ENCODE measurements at places on chromosomes 1 and 21.
A peak's percentile ranks its signal among the peaks of the same experiment; 100 is the strongest.

DNA sequence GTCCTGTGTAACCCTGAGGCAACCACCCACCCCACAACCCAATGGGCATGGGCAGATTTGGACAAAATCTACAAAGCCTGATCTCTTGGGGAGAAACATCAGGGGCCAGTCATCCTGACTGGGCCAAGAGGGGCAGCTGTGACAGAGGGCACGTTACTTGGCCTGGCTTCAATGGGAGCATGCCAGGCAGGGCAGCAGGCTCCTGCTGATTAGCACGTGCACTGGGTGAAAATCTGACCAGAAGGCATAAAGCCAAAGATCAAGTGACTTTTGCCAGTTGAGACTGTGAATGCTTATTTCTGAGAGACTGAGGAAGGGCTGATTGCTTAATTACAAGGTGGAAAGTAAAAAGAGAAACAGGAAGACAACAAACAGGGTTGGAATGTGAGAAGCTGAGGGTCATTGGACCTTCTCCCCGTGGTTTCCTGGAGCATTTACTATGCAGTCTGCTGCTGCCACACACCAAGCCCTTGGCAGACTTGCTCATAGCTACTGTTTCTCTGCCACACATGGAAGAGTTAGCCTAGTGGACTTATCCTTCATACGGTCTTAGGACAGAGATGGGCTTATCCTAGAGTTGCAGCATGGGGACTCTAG is 39.8 kb upstream of the TNR start:
- no peak for DNase-seq

GRCh38 chr1:34900775-34901502 is 28.5 kb downstream of the DLGAP3 start:
- no peak for DNase-seq

- DNase-seq, result no peak
Observed at GRCh38 chr1:225980005-225980836, 18.9 kb downstream of the SDE2 start.

DNA sequence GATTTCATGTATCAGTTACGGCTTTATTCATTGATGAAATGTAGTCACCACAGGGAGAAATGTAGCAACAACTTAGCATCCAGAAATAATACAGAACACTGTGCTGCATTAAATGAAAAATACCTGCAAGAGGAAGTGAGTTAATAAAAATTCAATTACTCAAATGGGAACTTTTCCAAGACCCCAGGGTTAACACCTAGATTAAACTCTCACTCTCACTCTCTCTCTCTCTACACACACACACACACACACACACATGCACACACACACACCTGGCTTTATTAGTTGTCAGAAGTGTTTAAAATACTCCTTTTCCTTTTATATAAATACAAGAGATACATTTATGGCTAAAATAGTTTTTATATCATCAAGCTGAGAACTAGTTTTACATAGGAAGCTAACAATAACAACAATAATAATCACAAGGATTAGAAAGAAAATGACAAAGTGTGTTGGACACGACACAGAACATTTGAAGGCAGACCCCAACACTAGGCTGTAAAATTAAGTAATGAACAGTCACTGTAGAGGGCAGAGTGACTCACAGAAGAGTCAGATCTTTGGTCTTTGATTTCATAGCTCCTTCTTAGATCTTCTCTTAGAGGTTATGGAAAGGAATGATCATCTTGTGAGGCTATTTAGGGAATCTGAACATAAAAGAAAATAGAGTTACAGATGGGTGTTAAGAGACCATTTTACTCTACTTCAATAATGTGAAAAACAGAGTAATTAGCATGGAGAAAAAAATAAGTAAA is 1266.0 kb upstream of the ADGRL2 start:
- no peak for DNase-seq

DNA sequence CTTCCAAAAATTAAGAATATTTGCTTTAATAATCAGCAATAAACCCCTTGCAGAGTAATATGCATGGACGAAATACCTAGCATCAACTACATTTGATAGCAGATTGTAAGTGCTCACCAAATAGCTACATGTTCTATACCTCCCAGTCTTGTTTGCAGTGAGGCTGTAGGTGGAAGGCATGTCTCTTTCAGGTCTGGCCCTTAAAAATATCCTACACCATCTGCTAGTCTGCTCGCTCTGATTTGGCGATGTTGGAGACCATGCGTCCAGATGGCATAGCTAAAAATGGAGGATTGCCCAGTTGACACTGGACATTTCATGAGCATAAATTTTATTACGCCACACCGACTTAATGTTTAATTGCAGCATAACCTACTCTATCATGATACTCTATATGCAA is 47.1 kb downstream of the SSX2IP start:
- DNase-seq, result no peak

- DNase-seq, result no peak
Observed at GRCh38 chr1:42041031-42041430, 112.2 kb upstream of the GUCA2B start.

DNA sequence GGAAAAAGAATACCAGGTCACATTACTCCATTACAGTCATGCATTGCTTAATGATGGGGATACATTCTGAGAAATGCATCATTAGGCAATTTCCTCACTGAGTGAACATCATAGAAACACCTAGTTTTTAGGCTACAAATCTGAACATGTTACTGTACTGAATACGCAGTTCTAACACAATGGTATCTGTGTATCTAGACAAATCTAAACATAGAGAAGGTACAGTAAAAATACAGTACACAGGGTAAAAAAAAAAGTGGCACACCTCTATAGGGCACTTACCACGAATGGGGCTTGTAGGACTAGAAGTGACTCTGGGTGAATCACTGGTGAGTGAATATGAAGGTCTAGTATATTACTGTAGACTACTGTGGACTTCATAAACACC is 115.7 kb downstream of the AKT3 start:
- DNase-seq, result no peak

- DNase-seq, result peak; percentile 76
Observed at GRCh38 chr1:37537378-37537777, 16.7 kb downstream of the SNIP1 start.

DNA sequence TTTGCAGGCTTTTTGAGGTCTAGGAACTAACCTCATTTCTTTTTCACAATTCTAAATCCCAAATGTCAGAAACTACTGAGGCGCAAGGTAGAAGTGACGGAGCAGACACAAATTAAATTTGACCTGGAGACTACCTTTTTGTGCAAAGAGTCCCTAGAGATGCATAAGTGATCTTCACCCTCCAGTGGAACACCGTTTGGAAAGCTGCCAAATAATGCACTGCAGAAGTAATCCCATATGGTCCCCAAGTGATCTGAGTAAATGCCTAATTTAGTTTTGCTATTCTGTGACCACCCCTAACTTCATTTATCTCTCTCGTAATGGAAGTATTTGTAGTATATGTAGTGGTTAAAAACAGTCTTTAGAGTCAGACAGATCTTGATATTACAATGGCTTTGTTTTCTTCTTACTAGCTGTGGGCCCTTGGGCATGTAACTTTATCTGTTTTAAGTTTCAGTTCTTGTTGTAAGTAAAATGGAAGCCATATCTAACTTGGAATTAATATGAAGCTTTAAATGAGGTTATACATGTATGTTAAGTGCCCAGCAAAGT is 70.4 kb upstream of the IPO9 start:
- DNase-seq, result no peak

DNA sequence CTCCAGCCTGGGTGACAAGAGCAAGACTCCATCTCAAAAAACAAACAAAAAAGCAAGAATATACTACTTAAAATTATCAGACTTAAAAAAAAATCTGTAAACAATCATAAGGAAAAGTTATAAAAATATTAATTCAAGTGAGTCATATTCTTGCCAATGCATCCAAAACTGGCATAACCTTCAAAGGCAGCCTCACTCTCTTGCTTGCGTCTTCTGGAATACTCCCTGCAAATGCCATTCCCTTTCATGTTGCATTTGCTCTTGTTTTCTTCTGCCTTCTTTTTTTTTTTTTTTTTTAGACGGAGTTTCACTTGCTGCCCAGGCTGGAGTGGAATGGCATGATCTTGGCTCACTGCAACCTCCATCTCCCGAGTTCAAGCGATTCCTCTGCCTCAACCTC is 32.2 kb upstream of the ZBTB8A start:
- DNase-seq, result no peak

GRCh38 chr1:212668477-212668876 is 31.2 kb downstream of the BATF3 start:
- DNase-seq, result no peak

- no peak for DNase-seq
Observed at GRCh38 chr1:33988161-33988560, 124.3 kb downstream of the HMGB4 start.

- DNase-seq, result peak; percentile 85
Observed at GRCh38 chr1:94237291-94238226, at the start of gene ARHGAP29. TSS of gene ARHGAP29 (minus strand) at chr1:94237584. CDS start at chr1:94231611, 5,973 bp downstream.

GRCh38 chr1:27360159-27361043 is 6.4 kb downstream of the MAP3K6 start:
- no peak for DNase-seq

DNA sequence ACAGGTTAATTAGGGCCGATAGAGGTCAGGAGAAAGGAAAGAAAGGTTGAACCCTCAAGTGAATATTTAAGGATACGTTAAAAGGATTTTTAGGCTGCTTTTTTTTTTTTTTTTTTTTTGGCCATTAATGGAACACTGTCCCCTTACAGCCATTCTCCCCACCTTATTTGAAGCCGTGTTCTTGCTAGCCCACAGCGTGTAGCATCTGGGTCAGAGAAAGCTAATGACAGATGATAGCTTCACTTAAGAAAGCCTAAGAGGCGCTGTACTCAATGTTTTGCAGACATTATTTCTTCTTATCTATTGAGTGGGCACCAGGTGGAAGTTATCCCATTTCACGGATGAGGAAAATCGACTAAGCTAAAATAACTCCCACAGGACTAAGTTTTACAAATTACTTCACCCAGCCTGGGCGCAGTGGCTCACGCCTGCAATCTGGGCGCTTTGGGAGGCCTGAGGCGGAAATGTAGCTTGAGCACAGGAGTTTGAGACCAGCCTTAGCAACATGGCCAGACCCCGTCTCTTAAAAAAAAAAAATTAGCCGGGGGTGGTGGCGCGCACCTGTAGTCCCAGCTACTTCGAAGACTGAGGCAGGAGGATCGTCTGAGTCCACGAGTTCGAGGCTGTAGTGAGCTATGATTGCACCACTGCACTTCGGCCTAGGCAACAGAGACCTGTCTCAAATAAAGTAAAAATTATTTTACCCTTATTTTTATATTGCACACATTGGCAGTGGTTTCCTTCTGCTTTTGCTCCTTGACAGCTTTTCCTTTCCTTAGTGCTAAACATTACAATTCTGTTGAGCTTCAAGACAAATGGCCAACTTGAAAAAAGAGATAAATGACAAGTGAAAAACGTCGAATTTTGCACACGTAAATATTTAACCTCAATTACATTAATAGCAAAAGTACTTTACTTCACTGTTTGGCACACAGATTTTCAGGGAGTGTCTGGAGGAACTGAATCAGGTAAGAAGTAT is 1.1 kb upstream of the PHTF1 start:
- no peak for DNase-seq

DNA sequence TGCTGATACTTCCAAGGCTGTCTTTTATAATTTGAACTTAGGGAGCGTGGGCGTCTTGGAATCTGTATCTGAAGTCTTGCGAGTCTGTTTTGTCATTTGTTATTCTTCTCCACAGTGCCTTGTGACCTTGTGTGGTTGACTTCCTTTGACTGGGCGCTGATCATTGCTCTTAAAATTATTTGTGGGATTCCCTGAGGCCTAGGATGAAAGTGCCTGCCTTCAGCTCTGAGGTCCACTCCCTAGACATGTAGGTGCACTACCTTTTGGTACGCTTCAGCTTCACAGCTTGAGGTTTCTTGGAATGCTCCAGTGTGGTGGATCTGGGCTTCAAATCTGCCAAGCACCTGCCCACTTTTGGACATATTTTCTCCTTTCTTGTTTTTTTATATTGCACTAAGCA is 50.2 kb upstream of the IGSF5 start:
- DNase-seq, result no peak

DNA sequence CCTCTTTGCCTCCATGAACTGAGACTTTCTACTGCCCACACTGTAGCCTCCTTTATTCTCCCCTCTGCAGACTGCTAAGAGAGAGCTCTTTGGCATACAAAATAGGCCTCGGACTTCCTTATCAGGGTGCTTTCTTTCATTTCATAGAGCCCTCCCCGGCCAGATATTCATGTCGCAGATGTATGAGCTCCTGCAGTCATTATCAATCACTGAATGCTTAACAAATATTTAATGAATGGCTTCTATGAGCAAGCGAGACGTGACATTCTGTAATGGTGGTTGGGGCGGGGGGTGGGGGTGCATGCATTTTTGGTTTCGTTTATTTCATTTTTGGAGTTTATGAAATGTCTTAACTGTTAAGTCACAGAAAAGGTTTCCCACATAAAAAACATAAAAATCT is 344.8 kb upstream of the KAZN start:
- no peak for DNase-seq

DNA sequence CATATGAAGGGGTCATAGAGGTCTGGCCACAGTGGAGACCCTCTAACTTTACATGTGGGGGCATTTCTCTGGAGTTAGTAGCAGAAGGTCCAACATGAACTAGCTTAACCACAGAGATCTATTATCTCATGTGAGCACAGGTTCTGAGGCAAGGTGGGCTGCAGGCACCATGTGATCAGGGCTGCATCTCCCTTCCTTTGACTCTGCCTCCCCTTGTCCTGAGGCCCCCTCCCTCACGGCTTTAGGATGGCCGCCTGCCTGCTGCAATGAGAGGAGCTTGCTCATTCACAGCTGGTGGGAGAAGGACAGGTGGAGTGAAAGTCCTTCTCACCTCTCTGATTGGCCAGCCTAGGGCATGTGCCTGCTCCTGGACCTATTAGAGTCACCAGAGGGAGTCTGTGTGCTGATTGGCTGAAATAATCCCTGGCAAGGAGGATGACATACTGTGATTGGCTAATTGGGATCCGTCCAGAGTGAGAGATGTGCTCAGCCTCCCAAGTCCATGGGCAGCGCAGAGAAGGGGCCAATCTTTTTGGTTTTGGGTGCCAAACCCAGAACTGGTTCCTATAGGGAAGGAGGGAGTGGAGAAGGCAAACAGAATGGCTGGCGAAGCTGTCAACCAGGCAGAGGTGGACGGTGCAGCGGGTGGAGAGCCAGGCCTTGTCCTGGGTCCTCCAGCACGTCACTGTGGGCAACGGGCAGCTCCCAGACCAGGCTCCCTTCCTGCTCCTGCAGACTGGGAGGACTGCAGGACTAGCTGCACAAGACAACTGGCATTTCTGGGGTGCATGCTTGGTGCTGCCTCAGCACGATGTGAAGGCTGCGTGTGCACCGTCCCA is 39.4 kb upstream of the C1orf174 start:
- no peak for DNase-seq

DNA sequence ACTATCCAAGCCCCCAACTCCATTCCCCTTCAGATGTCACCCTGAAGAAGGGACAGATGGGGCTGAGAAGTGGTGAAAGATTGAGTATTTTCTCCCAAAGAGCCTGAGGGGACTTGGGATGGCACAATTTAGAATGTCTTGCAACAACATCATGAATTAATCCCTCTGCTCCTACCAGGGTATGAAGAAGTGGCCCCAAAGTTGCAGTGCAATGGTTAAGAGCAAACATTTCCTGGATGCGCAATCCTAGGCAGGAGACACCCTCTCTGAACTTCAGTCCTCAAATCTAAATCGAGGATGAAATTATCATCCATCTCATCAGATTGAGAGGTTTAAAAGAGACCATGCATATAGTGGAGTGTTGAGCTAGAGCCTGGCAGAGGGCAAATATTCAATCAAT is 28.6 kb upstream of the CITED4 start:
- no peak for DNase-seq

- DNase-seq, result no peak
Observed at GRCh38 chr1:162497104-162497722, 405 bp upstream of the UHMK1 start.

Data from breast epithelium (tissue), 4 donors.